Transverse colon (tissue), 4 donors: ENCODE measurements at places on chromosomes 11 and 22. TPM values are rescaled to one million over a fixed set of nuclear protein-coding genes. Genes with fewer than 3 reads are reported as not detected.
A peak's percentile ranks its signal among the peaks of the same experiment; 100 is the strongest.

The TPBGL gene
- 0.40 TPM for total RNA-seq

The USP2 gene
- 9.8 TPM for total RNA-seq

The ARHGAP20 gene
- 2.6 TPM for total RNA-seq

The CHRNA10 gene
- total RNA-seq, result 1.3 TPM

The AIFM3 gene
- total RNA-seq, result 120 TPM

The MMP13 gene
- not detected for total RNA-seq

The SCGB2A2 gene
- not detected for total RNA-seq

The BATF2 gene
- total RNA-seq, result 12.3 TPM

The DLG2 gene
- 1.9 TPM for total RNA-seq

The ANKK1 gene
- not detected for total RNA-seq

The WBP2NL gene
- total RNA-seq, result not detected

The SYCE3 gene
- not detected for total RNA-seq

- H3K27ac ChIP-seq, result peak within 1 kb of the TSS; percentile 89
- H3K27me3 ChIP-seq, result no peaks in the 10 kb centered on the region
- H3K36me3 ChIP-seq, result no peaks in the 10 kb centered on the region
- peak within 1 kb of the TSS; percentile 65 for H3K4me3 ChIP-seq
- peak; percentile 93 for DNase-seq
Measured at GRCh38 chr11:124114942-124115781, at the start of gene VWA5A. TSS of gene VWA5A (plus strand) at chr11:124115450. CDS start at chr11:124117512, 2,062 bp downstream.

DNA sequence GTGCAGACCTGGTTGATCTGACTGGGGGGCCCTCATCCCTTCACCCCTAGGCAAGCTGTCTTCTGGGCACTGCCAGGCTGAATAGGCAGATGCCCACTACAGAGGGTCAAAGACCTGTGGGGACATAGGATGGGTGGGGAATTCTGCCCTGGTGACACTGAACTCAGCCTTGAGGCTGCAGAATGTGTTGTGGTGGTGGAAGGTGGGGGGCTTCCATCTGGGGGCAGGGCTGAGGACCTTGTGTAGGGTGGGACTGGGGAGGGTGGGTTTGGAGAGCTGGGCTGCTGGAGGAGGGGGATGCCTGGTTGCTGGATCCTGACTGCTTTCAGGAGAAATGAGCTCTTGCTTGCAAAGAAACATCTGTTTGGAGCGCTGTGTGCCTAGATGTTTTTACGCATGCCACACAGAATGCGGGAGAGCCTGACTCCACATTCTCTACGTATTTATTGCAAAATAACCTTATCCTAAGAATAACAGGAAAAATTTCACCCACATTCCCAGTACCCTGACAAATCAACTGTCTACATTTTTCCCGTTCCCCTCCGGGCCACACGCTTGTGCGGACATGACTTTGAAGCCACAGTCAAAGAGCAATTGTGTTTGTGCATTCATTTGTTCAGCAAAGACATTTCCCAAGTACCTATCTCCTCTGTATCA is 18.3 kb downstream of the SMIM38 start:
- no peaks in the 10 kb centered on the region for H3K4me1 ChIP-seq
- no peaks in the 10 kb centered on the region for H3K27me3 ChIP-seq
- no peak for DNase-seq
- H3K4me3 ChIP-seq, result no peak overlapping the region
- no peaks in the 10 kb centered on the region for H3K36me3 ChIP-seq

- no peaks in the 10 kb centered on the region for H3K27me3 ChIP-seq
- peaks cover 9% of the 10 kb centered on the region for H3K4me1 ChIP-seq
- no peaks in the 10 kb centered on the region for H3K36me3 ChIP-seq
- no peak for DNase-seq
- no peak overlapping the region for H3K4me3 ChIP-seq
- no peak overlapping the region for H3K27ac ChIP-seq
Measured at GRCh38 chr11:119713359-119714040, 15.5 kb downstream of the NECTIN1 start.

- H3K27me3 ChIP-seq, result no peaks in the 10 kb centered on the region
- no peak overlapping the region for H3K4me3 ChIP-seq
- H3K36me3 ChIP-seq, result no peaks in the 10 kb centered on the region
- no peak for DNase-seq
Measured at GRCh38 chr11:30735946-30736345, 149.8 kb upstream of the MPPED2 start.

DNA sequence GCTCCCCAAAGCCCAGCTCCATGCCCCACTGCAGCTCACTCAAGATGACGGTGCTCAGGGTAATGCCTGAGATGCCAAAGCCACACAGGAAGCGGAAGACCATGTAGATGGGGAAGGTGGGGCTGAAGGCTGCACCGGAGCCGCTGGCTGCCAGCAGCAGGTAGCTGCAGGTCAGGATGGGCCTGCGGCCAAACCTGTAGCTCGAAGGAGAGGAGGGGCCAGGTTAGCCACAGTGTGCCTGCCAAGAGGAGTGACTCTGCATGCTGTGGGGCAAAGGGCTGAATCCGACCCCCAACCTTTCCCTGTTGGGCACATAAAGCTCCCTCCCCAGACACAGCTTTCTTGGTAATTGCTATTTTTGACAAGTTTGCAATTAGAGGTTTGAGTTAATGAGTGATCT is 14.9 kb upstream of the SLC22A6 start:
- H3K27me3 ChIP-seq, result no peaks in the 10 kb centered on the region
- H3K4me3 ChIP-seq, result no peak overlapping the region
- no peak for DNase-seq
- no peak overlapping the region for H3K27ac ChIP-seq

GRCh38 chr11:32819187-32819586 is 10.5 kb upstream of the PRRG4 start:
- no peak for DNase-seq
- H3K27ac ChIP-seq, result no peak overlapping the region
- H3K27me3 ChIP-seq, result no peaks in the 10 kb centered on the region
- no peak overlapping the region for H3K4me3 ChIP-seq
- H3K36me3 ChIP-seq, result no peaks in the 10 kb centered on the region
- no peaks in the 10 kb centered on the region for H3K4me1 ChIP-seq

- peaks cover 28% of the 10 kb centered on the region for H3K4me1 ChIP-seq
- no peak for DNase-seq
- no peak overlapping the region for H3K27ac ChIP-seq
- H3K4me3 ChIP-seq, result no peak overlapping the region
Measured at GRCh38 chr22:41364955-41365354, 16.8 kb upstream of the TEF start.

DNA sequence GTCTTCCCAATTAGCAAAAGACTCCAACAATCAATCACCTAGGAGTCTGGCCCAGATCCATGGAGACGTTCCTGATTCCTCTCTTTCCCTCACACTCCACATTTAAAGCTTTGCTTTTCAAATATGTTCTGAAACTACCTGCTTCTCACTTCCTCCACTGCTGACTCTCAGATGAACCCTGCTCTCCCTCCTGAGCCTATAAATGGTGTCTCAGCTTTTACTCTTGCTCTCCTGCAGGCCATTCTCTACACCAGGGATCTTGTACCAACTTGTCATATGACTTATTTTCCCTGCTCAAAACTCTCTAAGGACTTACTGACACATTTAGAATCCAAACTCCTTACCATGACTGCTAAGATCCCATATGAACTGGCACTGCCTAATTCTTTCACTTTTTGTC is 138.4 kb upstream of the DDI1 start:
- DNase-seq, result no peak
- no peaks in the 10 kb centered on the region for H3K36me3 ChIP-seq
- H3K4me3 ChIP-seq, result no peak overlapping the region
- no peaks in the 10 kb centered on the region for H3K27me3 ChIP-seq
- H3K27ac ChIP-seq, result no peak overlapping the region

GRCh38 chr11:2089536-2090165 is 49.5 kb downstream of the IGF2 start:
- no peak for DNase-seq
- no peak overlapping the region for H3K4me3 ChIP-seq
- no peaks in the 10 kb centered on the region for H3K36me3 ChIP-seq
- no peaks in the 10 kb centered on the region for H3K4me1 ChIP-seq
- H3K27ac ChIP-seq, result no peak overlapping the region

DNA sequence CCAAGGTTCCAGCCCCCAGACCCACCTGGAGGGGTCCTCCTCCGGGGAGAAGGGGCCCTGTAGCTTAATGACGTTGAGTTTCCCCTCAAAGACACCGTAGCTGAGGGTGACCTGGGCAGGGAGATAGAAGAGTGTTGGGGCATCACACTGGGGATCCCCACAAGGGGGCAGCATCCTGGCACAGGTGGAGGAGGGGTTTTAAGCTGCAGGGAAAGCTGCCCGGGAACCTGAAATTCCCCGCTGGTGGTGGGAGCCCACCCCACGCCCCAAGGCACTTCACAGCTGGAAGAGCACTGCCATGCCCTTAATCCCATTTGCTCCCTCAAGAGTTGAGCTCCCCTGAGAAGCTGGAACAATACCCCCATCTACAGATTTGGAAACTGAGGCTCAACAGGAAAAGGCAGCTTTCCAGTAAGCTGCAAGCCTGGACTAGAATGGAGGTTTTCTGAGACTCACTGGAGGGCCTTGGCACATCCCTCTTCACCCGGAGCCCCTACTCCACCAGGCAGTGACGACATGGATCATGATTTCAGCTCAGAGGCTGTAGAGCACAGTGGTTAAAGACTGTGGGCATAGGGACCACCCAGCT is 13.7 kb downstream of the MFNG start:
- no peak overlapping the region for H3K27ac ChIP-seq
- no peak overlapping the region for H3K4me3 ChIP-seq
- peak; percentile 59 for DNase-seq

GRCh38 chr22:27105142-27106025 is 448.0 kb downstream of the MIAT start:
- H3K27me3 ChIP-seq, result peaks cover 8% of the 10 kb centered on the region
- no peak overlapping the region for H3K4me3 ChIP-seq
- H3K36me3 ChIP-seq, result no peaks in the 10 kb centered on the region
- DNase-seq, result peak; percentile 46
- H3K4me1 ChIP-seq, result peaks cover 6% of the 10 kb centered on the region
- peak overlapping the region; percentile 49 for H3K27ac ChIP-seq

DNA sequence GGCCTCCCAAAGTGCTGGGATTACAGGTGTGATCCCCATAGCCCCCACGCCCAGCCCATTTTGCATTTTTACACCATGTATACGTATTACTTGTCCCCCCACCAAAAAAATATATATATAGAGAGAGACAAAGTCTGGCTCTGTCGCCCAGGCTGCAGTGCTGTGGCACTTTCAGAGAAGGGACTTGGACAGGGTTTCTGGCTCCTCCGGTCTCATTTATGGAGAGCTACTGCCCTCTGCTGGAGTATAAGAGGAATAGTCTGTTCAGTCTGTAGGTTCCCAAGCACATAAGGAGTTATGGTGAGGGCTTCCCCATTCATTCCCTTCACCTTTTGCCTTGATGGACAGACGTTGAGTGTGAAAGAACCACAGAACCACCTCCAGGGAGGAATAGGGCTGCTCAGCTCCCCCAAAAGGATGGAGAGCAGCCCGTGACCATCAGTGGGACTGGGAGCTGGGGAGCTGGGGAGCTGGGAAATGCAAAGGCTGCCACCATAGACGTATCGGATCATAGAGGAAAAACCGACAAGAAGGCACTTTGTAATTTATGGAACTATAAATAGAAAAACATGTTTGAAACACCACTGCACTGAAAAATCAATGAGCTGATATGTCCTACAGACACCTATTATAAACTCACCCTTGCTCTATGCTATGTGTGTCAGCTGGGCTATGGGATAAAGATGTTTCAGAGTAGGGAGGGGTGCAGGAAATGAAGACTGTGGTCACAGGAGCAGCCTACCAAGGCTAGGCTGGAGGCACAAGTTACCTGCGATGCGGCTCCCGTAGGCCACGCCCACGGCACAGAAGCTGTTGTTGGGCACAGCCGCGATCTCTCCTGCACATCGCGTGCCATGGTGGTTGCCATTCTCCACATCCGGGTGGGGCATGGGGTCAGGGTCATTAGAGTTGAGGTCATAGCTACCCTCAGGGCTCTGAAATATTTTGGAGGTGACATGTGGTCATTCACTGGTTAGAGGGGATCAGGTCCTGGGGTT is 5.2 kb downstream of the PCSK7 start:
- peaks cover 55% of the 10 kb centered on the region for H3K4me1 ChIP-seq
- H3K36me3 ChIP-seq, result peaks cover 30% of the 10 kb centered on the region
- peak; percentile 54 for DNase-seq
- H3K27ac ChIP-seq, result peak overlapping the region; percentile 90
- H3K4me3 ChIP-seq, result no peak overlapping the region
- no peaks in the 10 kb centered on the region for H3K27me3 ChIP-seq

DNA sequence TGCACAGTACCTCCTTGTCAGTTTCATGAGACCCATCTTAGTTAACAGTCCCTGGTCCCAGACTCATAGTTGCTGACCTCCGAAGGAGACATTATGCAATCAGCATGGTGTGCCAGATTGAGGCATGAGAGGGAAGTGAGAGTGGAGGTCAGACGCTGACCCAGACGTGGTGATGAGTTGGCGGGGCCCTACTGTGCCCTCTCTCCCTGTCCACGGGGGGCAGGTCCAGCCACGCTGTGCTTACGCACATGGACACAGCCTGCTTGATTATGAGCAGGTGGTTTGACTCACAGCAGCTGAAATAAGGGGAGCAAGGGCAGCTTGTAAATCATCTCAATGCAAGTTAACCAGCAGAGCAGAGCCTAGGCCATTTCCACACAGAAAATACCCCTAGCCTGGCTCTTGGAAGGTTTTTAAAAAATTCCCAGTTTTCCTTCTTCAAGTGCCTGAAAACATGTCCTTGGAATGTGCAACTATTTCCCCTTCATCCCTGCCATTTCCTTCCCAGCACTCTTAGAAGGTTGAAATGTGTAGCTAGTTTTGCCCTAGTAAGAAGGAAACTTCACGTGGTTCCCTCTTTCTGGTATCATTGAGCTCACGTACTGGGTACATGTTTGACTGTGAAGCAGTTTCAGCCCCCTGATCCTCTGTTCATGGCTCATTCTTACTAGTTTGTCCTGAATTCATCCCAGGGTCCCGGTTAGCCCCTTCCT is 122.6 kb upstream of the SORL1-AS1 start:
- H3K36me3 ChIP-seq, result no peaks in the 10 kb centered on the region
- peak; percentile 41 for DNase-seq
- H3K4me1 ChIP-seq, result no peaks in the 10 kb centered on the region
- H3K27me3 ChIP-seq, result no peaks in the 10 kb centered on the region
- no peak overlapping the region for H3K4me3 ChIP-seq

DNA sequence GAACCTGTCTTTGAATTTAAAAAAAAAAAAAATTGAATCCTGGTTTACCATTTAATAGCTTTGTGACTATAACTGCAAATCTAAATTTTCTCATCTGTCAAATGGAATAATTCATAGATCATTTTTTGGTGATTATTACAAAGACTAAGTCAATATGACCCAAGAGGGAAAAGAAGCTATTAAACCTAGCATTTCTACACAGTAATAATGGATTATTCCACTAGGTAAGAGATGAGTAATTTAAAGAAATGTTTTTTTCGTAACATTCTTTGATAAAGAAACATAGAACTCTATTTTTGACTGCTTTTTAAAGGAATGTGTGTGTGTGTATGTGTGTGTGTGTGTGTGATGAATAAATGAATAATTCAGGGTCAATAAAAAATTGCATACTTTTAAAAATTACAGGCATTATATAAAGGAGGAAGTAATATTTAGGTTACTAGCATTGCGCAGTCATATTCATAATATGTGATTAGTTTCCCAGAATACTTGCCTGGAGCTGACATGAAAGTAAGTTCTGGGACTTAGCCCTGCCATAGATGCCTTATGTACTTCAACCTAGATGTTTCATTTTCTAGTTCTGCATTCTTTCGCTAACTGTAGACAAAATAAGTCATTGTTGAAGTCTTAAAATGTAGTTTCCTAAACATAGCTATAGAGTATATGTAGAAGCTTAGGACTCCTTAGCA is 72.9 kb downstream of the TMEM135 start:
- no peaks in the 10 kb centered on the region for H3K27me3 ChIP-seq
- no peaks in the 10 kb centered on the region for H3K4me1 ChIP-seq
- H3K36me3 ChIP-seq, result no peaks in the 10 kb centered on the region
- no peak overlapping the region for H3K27ac ChIP-seq
- no peak overlapping the region for H3K4me3 ChIP-seq
